AG04449 (cell line): ENCODE measurements at places on chromosomes 5 and 9.

- no peak for DNase-seq
Observed at GRCh38 chr9:89835666-89836065, 230.9 kb downstream of the GADD45G start.

DNA sequence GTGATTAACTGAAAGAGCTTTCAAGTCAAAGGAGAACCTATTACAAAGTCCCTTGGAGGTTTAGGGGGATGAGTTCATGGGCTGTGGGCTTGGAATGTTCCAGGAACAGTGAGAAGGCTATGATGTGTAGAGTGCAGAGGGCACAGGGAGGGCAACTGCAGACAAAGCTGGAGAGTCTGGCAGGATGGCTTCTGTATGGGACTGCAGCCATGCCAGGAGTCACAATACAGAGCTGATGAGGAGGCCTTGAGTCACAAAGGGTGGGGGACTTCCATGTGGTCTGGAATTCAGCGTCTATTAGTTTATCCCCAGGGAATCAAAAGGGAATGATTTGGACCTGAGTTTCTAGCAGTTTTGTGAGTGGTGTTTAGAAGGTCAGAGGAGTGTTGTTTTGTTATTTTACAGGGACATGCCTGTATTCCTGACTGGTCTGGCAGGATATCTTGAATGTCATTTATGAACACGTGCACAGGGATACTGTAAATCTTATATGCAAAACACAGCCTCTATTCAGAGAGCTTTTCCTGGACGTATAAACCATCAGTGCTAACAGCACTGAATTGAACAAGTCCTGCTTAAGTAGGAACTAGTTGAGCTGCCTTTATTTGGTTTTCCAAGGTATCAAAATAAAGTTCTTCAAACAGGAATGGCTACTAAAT, 14.3 kb upstream of the TEK start:
- DNase-seq, result no peak

GRCh38 chr5:148806520-148806931, 19.9 kb upstream of the ADRB2 start:
- no peak for DNase-seq

DNA sequence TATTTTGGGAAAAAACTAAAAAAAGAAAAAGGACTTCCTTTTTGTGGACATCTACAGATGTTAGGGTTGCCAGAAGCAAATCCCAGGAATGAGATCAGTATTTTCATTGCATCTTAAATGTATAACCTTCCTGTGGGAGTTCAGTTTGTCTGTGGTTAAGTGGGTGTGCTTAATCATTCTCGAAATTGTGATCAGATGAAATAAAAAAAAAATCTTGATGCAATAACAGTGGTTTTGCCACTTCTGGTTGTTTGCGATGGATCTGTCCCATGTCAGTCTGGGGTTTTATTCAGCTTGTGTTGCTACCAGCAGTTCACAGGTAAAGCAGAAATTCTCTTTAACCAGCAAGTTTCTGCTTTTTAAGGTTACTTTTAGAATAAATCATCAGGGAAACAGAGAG, 179.0 kb downstream of the MAN2A1 start:
- no peak for DNase-seq

GRCh38 chr5:127942246-127943060, 141.1 kb upstream of the SLC12A2 start:
- no peak for DNase-seq

DNA sequence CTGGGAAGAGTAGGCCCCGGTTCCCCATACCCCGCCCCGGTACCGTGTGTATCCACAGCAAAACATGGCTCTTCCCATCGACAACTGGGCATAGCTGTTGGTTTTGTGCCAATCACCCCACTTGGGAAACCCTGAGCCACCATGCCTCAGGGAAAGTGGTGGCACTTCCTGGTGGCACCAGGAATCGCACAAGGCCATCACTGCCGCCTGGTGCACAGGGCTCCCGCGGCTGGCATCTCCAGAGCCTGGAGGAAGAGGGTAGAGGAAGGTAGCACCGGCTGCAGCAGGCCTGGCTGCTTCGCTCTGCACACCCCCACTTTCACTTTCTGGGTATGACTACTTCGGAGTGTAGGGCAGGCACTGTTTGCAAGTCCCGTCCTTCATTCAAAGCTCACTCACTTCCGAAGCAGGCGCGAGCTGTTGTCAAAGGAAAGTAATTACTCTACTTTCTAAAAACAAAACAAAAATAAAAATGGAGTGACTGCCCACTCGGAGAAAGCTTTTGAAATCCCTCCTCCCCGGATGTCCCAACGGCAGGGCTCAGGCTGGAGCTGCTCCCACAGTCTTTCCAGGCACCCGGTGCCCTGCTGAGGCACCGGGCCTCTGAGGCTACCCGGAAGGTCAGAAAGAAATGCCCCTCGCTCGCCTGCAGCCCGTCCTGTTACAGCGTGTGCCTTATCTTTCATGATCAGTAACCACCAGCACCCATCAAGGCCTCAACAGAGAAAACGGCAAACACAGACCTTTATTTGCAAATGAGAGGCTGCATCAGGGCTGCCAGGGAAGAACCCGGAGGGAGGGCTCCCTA, 2.0 kb downstream of the BRD3 start:
- DNase-seq, result no peak

DNA sequence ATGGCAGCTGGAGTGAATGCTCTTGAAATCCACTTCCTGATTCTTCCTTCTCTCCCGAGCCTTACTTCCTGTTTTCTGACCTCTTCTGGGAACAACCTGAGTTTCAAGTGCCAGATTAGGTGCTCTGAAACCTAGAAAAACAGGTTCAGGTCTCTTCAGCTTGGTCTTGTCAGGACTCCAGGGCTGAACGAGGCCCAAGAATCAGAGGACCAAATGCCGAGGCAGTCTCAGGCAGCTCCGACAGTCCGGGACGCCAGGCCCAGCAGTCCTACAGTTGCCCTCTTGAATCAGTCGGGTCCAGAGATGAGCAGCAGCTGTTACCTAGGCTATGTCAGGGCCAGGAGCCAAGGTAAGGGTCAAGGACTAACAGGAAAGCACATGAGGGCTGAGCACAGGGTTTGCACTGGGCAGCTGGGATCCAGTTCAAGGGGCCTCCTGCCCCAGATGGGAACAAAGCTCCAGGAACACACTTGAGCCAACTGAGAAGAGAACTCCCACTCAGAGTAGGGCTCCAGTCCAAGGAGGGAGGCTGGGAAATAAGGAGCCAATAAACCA, 38.3 kb upstream of the ADRA1B start:
- DNase-seq, result no peak

DNA sequence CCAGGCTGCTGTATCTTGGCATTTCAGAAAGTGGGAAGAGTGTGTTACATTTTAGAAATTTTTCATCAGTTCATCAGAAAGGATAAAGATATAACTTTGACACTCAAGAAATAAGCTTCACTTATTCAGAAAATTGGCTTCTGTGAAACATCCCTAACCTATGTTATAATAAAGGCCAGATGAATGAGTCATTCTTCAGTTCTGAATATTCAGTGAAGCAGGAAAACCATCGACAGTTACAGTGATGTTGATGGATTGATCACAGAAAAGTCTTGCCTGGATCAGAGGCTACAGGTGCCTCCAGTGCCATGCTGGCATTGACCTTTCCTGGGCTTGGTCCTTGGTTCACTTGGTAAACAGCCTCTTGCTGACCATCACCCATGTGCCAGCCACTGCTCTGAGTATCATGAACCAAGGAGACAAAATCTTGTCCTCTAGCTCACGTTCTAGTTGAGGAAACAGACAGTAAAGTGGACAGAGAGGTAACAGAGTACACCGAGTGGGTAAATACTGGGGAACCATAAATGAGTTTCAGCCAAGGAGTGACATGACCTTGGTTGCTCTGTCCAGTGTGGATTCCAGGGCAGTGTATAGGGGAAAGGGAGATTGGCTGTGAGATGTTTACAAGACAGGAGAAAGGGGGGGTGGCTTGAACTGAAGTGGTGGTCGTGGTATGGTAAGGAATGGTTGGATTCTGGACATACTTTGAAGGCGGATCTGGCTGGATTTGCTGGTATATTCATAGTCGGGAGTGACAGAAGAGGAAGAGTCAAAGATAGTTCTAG, 98.6 kb downstream of the AMBP start:
- DNase-seq, result no peak

GRCh38 chr9:99750526-99750925, 71.2 kb upstream of the NR4A3 start:
- no peak for DNase-seq

DNA sequence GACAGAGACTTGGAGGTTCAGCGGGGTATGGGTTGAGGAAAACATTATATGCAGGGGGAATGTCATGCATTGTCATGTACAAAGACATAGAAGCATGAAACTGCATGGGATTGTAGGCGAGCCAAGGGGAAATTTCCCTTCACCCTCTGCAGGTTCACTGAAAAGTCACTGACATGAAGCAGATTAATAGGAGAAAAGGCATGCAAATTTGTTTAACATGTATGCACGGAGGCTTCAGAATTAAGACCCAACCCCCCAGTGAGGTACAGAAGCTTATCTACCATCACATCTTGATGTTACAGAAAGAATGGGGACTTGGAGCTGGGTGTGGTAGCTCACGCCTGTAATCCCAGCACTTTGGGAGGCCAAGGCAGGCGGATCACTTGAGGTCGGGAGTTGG, 18.5 kb downstream of the NIM1K start:
- DNase-seq, result no peak

DNA sequence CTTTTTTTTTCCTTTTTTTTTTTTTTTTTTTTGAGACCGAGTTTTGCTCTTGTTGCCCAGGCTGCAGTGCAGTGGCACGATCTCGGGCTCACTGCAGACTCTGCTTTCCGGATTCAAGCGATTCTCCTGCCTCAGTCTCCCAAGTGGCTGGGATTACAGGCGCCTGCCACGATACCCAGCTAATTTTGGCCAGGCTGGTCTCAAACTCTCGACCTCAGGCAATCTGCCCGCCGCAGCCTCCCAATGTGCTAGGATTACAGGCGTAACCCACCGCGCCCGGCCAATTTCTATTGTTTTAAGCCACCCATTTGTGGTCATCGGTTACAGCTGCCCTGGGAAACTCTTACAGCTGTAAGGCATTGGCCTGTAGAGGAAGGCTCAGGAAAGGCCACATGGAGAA, 617.7 kb downstream of the GABRG2 start:
- DNase-seq, result no peak

GRCh38 chr9:97980918-97981845, 2.0 kb upstream of the ANP32B start:
- no peak for DNase-seq

DNA sequence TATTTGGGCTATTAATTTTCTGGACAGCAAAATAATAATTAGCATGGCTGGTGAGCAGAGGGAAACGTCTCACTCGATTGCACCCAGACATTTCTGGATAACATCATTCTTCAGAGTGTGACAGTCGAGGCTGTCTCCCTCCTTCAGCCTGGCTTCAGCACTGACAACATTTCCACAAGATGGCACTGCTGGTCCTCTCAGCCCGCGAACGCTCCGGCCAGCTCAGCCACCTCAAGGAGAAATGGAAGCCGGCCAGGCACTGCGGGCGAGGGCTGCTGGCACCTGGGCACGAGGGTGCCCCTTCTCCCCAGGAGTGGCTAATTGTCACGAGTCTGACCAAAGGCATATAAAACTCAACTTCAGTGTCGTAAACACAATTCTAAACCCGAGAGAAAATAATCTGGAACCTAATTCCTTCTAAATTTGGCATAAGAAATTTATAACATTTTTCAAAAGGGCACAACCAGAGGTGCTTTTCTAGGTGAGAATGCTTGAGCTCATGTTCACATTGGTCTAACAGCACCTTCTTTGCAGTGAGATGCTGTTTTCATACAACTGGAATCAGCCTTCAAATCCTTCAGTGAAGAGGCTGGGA, 65.9 kb downstream of the DAP start:
- no peak for DNase-seq

DNA sequence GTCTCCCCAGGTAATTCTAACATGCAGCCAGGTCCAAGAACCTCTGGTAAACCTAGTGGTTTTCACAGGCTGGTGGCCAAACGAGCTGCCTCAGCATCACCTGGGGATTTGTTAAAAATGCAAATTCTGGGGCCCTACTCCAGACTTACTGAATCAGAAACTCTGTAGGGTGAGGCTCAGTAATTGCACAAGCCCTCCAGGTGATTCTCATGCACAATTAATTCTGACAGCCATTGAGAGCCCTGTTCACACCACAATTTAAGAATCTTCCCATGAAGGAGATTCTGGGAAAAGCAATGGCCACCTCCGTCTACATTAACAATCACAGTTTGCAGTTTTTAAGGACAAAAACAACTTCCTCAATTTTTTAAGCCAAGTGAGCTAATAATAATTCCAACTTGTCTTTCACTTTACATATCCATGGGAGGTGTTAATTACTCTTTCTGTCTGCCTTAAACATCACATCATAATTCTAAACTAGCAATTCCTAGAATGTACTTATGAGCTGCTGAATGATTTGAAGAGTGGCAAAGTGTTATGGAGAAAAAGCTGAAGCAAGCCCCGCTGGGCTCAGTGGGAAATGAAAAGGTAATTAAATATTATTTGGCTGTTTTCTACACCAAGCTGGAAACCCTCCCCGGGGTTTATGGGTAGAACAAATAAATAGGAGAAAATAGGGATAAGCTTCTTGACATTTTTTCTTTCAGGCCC, 70.0 kb downstream of the GLDC start:
- no peak for DNase-seq

DNA sequence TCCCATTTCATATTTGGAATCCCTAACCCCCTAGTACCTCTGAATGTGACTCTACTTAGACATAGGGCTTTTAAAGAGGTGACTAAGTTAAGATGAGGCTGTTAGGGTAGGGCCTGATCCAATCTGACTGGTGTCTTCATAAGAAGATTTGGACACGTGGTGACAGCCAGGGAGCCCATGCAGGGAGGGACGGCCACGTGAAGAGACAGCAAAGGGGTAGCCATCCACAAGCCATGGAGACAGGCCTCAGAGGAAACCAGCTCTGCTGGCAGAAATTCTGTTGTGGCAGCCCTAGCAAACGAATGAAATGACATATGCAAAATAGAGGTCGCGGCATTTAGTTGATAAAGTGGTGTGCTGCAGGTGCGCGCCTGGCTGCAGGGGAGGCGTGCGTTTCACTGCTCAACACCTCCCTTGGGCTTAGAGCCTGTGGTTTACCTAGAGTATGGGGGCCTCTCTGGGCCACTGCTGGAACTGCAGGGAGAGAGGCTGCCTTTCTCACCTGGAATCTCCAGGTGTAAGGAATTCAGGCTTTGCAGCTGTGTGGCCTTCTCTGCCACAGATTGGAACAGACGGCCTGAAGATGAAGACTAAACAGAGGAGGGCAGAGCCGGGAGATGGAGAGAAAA, 7.1 kb upstream of the AFAP1L1 start:
- DNase-seq, result no peak

- DNase-seq, result no peak
Observed at GRCh38 chr9:90855208-90855902, 53.7 kb downstream of the SYK start.

GRCh38 chr5:144117412-144117811, 53.0 kb downstream of the YIPF5 start:
- DNase-seq, result no peak

GRCh38 chr9:110994771-110995241, 43.5 kb downstream of the LPAR1 start:
- DNase-seq, result no peak

GRCh38 chr5:95848701-95849100, 26.2 kb upstream of the GLRX start:
- DNase-seq, result no peak

DNA sequence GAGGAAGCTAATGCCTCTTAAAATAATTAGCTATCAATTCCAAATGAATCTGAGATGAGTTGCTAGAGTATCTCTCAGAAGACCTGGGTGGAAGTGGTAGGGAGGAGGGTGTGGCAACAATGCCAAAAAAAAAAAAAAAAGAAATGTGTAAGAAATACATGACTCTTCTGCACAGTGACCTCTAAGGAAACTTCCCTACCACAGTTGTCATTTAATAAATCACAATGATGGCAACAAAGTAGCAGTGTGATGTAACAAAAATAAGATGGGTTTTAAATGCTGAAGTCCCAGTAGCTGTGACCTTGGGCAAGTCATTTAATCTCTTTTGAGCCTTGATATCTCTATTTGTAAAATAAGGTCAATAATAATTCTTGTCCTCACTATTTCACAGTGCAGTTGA, 7.2 kb downstream of the FOXD1 start:
- DNase-seq, result no peak
